Dermis microvascular lymphatic vessel endothelial cell (primary cell): ENCODE measurements at places on chromosomes 6 and 20.
A peak's percentile ranks its signal among the peaks of the same experiment; 100 is the strongest.

DNA sequence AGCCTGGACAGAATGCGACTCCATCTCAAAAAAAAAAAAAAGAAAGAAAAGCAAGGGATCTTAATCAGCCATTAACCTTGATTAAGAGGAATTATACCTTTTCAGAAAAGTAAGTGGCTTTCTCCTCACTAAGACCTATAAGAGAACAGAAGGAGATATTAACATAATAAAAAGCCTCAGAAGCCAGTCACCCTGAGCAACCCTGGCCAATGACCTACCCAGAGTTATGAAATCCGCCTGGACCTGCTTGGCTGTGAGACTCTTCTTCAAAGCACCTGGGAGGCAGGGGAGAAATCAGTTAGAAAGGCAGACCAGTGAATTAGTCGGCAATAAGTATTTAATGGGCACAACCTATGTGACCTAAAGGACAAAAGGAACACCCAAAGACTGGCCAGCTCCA is 32.7 kb upstream of the C20orf203 start:
- no peak for DNase-seq

DNA sequence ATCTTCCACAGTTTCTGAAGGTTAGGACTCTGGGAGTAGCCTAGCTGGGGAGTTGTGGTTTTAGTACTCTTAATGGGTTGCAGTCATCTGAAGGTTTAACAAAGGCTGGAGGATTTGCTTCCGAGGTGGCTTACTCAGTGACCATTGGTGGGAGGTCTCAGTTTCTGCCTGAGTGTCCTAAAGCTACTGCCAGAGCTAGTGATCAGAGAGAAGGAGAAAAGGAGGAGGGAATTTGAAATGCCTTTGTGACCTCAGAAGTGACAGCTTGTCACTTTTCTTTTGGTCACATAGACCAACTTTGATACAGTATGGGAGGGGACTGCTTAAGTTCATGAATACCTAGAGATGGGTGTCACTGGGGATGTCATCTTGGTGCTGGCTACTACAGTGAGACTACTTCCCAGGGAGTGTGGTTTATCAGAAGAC is 41.3 kb downstream of the NCOA3 start:
- DNase-seq = no peak

DNA sequence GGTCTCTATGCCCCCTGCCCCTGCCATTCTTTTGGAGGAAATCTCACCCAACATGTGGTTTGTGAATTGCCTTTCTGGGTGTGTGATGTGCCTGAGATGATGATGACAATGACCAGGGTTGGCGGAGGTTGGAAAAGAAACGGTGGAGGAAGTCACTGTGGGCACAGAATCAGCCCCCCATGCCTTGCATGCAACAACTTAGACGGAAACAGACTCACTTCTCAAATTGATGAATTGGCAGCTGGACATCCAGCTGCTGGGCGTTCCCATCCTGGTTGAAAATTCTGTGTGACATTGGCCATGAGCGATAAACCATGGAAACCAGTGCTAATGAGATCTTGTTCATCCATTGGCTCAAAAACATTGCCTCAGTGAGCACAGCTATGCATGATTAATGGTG is 95.8 kb upstream of the LY86 start:
- no peak for DNase-seq

DNA sequence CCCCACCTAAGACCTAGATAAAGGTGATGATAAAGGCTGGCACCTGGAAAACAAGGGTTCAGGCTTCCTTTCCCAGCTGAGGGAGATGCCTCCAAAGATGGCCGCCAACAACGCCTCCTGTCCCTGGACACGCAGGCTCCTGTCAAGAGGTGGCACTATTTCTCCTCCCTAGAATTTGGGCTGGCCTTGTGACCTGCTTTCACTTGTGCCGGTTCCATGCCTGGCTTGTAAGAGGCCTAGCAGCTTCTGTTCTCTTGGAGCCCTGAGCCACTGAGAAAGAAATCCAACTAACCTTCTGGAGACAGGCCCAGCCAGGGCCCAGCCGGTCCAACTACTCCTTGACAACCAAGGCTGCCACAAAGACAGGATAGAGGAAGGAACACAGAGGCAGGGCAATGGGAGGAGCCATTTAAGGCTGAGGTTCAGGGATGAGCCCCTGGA is 60.2 kb upstream of the RALY start:
- peak; percentile 9 for DNase-seq

GRCh38 chr6:15426395-15426794 is 180.5 kb downstream of the JARID2 start:
- no peak for DNase-seq

GRCh38 chr20:47306755-47307370 is 49.6 kb downstream of the ZMYND8 start:
- no peak for DNase-seq

GRCh38 chr20:55216525-55217242 is 741.3 kb downstream of the DOK5 start:
- DNase-seq = no peak

DNA sequence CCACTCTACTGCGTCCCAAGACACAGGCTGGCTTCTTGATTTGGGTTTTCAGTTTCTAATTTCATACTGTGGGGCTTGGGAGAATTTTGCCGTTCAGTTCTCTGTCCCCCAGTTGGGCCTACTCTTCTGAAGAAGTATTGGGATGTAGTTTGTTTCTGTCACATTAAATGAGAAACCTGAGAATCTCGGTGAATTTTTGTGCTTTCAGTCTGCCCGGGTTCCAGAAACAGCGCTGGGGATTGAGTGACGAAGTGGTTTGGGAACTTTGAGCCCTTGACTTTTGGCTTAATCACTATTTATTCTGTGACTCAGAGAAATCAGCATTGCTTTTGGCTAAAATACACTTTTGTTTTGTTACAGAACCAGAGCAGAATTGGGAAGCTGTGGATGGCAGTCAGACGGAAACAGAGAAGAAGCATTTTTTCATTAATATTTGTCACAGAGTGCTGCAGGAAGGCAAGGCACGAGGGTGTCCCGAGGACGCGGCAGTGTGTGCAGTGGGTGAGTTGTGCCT is 74.0 kb downstream of the IGF2R start:
- DNase-seq = no peak

GRCh38 chr6:159149641-159150040 is 19.6 kb upstream of the FNDC1 start:
- no peak for DNase-seq

DNA sequence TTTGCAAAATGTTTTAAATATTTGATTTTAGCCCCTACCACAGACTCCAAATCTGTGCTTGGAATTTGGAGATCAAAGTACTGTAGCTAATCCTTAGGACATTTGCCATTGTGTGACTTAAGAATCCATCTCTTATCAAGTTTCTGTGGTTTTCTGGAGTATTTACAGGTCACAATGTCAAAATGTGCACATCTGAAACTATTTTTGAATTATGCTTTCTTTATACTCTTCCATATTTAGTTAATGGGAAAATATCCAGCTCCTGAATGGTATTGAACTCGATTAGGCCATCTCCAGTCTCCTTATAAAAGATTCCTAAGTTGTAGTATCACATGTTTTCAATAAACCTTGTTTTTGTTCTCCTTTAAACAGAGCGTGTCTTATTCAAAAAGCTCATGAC is 162.5 kb downstream of the KHDC1L start:
- DNase-seq = no peak

- DNase-seq = no peak
Measured at GRCh38 chr6:154606457-154606856, 96.0 kb upstream of the CNKSR3 start.

GRCh38 chr6:131443514-131443913 is 129.5 kb upstream of the ARG1 start:
- no peak for DNase-seq

GRCh38 chr20:33443006-33443511 is 504 bp downstream of the SNTA1 start:
- DNase-seq = peak; percentile 7

DNA sequence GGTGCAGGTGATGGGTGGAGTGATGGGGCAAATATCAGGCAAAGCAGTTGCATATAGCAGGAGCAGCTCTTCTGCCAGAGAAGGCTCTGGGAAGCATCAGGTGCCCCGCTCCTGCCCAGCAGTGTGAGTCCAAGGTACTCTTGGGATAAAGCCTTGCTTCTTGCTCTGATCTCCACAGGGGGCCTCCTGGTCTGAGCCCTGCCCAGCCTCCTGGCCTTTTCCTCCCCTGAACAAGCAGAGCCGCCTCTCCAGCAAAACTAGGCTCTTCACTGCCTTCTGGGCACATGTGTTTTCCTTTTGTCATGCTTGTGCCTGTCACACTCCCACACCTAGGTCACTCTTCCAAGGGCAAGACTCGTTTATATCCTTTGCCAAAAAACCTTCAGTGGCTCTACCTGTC is 34.3 kb downstream of the SIRPA start:
- DNase-seq = no peak

GRCh38 chr6:25641940-25642666 is 9.9 kb upstream of the SCGN start:
- no peak for DNase-seq
